ENCODE measurements at places on chromosomes 16 and 17.

DNA sequence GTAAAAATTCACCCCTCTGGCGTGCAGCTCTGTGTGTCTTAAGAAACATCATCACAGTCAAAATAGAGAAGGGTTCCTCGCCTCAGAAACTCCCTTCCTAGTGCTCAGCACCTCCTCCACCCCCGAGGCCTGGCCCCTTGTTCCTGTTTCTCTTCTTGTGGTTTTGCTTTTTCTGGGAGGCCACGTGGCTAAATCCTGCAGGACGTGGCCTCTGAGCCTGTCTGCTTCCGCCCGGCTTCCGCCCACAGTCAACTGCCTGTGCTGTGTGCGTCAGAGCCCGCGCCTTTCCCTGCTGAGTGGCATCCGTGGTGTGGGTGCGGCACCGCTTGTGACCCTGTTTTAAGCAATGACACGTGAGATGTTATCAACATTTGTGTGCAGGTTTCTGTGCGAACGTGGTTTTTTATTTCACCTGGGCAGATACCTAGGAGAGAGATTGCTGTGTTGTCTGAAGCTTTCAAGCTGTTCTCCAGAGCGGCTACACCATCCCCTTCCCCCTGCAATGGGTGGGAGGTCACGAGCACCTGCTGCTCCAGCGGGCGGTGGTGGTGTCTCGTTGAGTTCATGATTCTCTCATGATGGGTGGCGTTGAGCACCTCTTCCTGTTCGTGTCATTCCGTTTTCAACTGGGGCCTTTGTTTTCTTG, 21.7 kb downstream of the ACSF3 start:
- no peak for DNase-seq

DNA sequence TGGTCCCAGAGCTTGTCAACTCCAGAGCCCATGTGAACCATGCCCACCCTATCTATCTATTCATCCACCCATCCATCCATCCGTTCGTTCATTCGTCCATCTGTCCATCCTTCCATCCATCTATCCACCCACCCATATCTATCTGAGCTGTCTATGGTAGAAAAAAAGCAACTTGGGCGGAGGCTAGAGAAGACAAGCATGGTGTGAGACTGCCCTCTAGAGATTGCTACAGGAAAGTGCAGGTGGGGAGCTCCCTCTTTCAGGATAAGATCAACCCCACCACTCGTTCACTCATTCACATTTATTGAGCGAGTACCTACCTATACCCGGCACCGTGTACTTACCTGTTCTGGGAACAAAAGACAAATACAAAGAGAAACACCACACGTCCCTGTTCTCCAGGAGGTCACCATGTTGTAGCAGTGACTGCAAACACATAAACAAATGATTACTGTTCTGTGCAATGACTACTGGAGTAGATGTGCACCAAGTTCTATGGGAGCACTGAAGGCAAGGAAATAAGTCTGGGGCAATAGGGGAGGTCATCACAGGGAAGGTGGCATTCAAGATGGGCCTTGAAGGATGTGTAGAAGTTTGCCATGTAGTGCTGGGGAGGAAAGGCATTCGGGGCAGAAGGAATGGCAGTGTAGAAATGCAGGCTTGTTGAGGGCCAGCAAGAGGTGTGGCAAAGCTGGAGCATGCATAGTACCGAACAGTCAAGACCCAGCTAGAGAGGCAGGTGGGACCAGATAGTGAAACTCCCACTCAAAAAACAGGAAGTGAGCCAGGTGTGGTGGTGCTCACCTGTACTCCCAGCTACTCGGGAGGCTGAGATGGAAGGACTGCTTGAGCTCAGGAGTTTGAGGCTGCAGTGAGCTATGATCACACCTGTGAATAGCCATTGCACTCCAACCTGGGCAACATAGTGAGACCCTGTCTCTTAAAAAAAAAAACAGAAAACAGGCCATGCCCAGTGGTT, 13.4 kb upstream of the ATP5MC1 start:
- peak; percentile 86 for DNase-seq

GRCh38 chr17:40910441-40910841, 25.4 kb upstream of the KRT20 start:
- no peak for DNase-seq

GRCh38 chr17:75244133-75244866, 17.1 kb downstream of the GGA3 start:
- no peak for DNase-seq

GRCh38 chr17:10624969-10625368, 32.1 kb downstream of the MYH3 start:
- no peak for DNase-seq

DNA sequence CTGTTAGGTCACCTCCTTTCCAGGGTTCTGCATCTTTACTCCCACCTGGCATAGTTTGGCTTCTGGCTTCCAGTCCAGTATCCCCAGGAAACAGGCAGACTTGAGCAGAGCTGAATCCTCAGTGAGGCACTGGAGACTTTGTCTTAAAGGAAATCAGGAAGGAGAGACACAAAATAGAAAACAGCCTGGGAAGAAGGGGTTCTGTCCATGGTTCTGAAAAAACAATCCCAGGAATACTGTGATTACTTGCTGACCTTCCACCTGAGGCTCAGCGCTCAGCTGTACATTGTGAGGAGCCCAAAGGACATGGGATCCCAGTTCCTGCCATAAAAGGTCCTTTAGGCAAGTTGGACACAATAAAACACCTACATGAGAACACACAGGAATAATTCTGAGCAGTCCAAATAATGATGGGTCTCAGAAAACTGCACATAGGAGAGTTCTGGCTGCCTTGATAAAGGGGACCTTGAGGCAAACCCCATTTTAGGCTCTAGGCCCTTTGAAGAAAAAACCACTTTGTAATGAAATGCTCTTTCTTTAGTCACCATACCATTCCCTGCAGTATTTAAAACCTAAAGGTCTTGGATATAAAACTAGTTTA, 81.4 kb upstream of the CRHR1 start:
- DNase-seq: no peak

Data from Caco-2 (cell line).